NCI-H446 treated with DMSO at 0.1 percent for 48 hours (cell line): ENCODE measurements at places on chromosomes 6 and 20.
A peak's percentile ranks its signal among the peaks of the same experiment; 100 is the strongest.

DNA sequence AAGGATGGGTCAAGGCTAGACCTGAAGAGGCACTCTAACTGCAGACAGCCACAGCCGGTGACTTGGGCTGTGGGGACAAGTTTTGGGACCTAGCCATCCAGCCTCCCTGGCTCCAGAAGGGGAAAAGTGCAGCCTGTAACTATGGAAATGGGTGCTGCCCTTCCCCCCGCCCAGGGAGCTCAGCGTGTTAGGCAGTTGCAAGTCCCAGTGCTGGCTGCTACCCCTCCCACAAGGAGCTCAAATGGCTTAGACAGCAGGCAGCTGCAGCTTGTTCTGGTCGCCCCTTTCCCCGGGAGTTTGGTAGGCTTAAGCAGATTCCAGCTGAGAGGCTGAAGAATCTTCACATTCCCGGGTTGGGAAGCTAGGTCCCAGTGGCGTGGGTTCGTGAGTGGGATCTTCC, 162.6 kb downstream of the FAM83B start:
- DNase-seq: no peak

DNA sequence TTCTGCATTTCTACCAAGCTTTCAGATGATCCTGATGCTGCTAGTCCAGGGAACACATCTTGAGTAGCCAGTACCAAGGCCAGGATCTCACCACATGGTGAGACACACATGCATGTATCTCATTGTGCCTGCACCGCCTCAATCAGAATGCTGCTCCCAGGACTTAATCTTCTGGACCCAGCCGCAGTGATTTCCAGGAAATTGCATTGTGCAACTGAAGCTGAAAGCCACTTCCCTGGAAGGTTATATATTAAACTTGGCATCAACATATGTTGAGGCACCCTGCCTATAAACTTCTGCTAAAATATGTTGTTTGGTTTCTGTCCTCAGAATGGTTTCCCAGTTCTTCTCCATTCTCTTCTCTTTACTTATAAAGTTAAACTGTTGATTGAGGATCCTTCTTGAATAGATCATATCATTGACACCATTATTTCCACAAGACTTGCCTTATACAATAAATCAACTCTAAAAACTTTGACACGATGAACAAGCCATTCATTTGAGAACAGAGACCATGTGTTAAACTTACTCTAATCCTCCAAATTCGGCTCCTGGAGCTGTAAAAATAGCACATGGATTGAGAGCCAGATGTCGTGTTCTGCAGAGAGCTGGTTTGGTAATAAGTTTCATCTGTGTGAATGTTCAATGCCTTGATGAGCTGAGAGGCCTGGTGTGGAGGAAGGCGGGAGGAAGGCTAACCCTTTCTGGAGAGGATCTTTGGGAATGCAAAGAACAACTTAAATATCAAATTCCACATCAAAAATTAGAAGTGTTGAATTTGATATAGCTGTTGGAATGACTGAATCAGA, 65.0 kb upstream of the PCSK2 start:
- peak; percentile 57 for DNase-seq

DNA sequence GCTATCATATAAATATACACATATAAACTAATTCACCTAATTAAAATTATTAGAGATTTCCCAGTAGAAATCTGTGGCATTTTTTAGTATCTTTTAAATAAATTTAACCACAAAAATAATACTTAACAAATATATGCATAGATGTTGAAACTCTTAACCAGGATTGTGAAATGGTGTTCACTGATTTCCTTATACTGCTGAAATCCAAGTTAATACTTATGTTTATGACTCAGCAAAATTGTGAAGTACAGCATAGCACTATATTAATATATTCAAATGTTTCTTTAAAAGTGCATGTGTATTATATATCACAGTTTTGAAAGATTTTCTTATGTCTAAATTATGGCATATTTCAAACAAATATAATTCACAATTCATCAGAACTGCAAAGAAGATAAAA, 328.2 kb upstream of the MANEA start:
- no peak for DNase-seq

GRCh38 chr6:32462609-32463008, 22.9 kb downstream of the HLA-DRA start:
- no peak for DNase-seq

GRCh38 chr6:122859676-122860075, 70.6 kb downstream of the SMPDL3A start:
- DNase-seq: no peak

DNA sequence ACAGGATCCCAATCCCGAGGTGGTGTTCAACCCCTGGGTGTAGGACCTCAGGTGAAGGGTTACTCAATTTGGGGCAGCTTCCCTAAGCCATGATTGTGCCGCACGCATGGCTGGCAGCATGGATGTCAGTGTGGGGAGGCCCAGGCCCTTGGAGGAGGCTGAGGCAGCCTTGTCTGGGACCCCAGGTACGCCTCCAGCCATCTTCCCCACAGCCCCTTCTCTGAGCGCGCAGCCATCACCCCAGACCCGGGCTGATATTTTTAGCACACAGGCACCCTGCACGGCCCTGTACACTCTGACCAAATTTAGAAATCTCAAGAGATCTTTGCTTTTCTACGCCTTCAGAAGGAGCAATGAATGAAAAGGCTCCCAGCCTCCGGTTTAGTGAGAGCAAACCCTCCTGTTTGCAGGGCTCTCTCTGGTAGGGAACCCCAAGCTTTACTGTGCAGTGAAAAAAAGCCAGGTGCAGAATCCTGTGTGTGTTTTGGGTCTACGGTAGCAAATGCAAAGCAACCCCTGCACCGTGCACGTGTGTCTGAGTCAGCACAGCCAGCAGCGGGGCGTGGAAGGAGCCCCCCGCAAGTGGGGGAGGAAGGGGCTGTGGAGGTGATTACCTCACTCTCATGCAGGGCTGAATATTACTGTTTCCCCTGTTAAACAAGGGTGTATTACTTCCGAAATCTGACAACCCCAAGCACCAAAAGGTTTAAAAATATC, 44.3 kb downstream of the CTCFL start:
- DNase-seq: no peak
